ENCODE measurements at places on chromosomes 4 and X.

- DNase-seq: no peak
Observed at GRCh38 chr4:40349561-40350198, 14.5 kb downstream of the CHRNA9 start.

GRCh38 chr4:86500527-86500926, 93.6 kb upstream of the PTPN13 start:
- no peak for DNase-seq

- DNase-seq: no peak
Observed at GRCh38 chrX:18714910-18715309, 7.5 kb downstream of the PPEF1 start.

GRCh38 chrX:118152721-118153120, 36.1 kb upstream of the KLHL13 start:
- no peak for DNase-seq

DNA sequence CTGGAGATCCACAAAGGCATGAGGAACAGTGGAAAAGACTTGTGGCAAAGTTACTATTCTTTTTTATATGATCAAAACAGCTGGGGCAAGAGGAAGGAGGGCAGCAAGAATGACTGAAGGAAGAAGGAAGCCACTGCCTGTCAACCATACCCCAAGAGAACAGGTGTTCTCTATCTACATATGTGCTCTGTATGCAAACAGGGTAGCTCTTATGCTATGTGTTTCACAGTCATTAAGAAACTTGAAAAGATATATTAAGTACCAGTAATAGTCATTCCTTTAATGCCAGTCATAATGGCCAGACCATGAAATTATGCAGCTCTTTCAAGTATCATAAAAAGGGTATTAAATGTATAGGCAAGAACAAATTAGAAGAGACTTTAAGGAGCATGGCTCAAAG, 363.9 kb downstream of the KLHL13 start:
- no peak for DNase-seq

DNA sequence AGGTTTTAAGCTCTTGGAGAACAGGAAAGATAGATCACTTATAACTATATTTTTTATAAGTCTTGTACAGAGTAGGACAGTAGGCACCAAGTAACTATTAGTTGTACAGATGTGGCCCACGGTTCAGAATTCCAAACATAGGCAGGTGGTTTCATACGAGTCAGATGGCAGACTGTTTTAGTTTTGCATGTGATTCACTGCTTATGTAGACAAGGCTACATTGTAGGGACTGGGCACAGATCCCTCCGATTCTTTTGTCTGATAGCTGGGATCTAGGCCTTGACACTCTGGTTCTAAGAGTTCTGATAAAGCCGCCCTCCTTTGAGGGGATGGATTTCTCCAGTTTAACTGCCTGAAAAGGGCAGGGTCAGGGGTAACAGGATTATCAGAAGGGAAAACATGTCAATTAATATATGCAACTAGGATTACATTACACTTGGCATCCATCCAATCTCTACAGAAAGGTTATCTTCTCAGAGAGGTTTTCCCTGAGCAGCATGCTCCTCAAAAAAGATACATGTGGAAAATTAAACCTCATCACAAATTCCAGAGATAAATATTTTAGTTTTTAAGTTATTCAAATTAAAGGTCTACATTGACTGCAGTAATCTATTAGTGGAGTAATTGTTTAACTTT, 87.8 kb downstream of the SPRY1 start:
- no peak for DNase-seq

DNA sequence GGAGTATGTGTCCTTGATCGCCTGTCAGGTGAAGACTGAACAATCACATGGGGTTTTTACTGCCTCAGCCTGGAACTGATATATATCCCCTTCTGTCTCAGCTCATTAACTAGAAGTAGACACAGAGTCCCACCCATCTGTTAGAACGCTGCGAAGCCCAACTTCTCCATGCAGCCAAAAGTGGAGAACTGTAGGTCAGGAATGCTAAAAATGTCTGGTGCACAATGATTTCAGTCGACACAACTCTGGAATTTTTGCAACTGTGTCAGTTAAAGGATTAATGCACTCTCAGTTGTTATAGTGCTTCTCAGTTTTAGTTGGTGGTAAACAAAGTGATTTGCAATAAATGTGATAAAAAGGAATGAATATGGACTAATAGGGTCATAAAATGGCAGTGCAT, 287.2 kb downstream of the INPP4B start:
- DNase-seq: no peak

All from NCI-H2081 treated with DMSO at 0.1 percent for 48 hours (cell line).